ENCODE measurements at places on chromosomes 2 and 18. TPM values are rescaled to one million over a fixed set of nuclear protein-coding genes. Genes with fewer than 3 reads are reported as not detected.
A peak's percentile ranks its signal among the peaks of the same experiment; 100 is the strongest.

DNA sequence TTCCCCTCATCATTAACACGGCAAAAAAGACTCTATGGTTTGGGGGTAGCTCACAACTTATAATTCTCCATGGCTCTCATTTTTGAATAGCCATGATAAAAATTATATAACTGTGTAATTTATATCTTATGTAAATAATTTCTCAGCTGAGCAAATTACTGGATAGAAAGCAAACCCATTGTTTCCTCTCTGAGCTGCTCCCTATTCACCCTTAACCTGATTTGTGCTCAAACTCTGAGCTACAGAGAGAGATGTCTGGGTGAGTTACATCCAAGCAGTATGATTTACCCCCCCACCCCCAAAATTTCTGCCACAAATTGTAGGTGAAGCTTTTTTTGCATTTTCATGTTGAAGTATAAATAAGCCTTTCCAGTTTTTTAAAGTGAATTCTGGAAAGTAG lies 123.7 kb downstream of the TFCP2L1 start:
- H3K27ac ChIP-seq, result no peak overlapping the region
- H3K27me3 ChIP-seq, result no peaks in the 10 kb centered on the region
- no peaks in the 10 kb centered on the region for H3K36me3 ChIP-seq
- no peaks in the 10 kb centered on the region for H3K4me1 ChIP-seq

The EVX2 gene
- not detected for total RNA-seq

The MAL gene
- total RNA-seq, result not detected

The DAPL1 gene
- not detected for total RNA-seq

DNA sequence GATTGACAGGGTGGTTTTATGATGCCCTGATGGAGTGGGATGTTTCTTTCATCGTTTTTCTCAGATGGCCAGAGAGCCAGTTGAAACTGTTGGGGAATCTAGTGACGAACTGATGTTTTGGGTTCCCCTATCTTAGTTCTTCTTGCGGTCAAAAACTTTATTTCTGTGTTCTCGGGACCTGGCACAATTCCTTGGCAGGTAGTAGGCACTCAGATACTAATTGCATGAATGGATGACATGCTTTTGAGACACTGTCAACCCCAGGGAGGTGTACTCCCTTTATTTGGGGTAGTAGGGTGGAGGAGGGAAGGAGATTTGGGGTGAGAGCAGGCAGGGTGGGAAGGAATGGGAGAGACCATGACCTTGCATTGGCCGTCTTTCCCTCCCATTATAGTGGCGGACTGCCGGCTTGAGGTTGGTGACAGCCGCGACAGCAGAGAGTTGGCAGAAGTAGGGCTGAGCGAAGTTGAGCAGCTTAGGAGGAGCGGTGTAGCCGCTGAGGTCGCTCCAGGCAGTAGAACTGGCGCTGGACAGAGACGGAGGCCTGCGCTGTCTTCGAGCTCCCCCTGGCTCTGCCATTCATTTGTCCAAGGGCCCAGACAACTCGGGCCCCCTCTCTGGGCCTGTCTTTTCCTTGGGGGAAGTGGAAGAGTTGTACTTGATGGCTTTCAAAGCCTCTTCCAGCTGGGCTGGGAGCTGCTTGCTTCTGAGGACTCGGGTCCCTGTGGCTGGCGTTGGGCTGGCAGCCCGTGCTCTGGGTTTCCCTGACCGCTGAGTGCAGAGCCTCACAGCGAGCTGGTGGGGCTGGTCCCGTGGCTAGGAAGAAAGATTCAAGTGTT lies 2.6 kb downstream of the TET3 start:
- H3K4me3 ChIP-seq, result no peak overlapping the region
- peaks cover 38% of the 10 kb centered on the region for H3K27me3 ChIP-seq
- no peaks in the 10 kb centered on the region for H3K36me3 ChIP-seq
- peak; percentile 54 for DNase-seq
- H3K27ac ChIP-seq, result no peak overlapping the region

- no peak overlapping the region for H3K27ac ChIP-seq
- no peaks in the 10 kb centered on the region for H3K27me3 ChIP-seq
- DNase-seq, result no peak
- no peaks in the 10 kb centered on the region for H3K36me3 ChIP-seq
- no peaks in the 10 kb centered on the region for H3K4me1 ChIP-seq
Observed at GRCh38 chr2:193806088-193806774, 1611.5 kb upstream of the TMEFF2 start.

Data from neural progenitor cell (in vitro differentiated cells).